ENCODE measurements at places on chromosomes 3 and 15.

DNA sequence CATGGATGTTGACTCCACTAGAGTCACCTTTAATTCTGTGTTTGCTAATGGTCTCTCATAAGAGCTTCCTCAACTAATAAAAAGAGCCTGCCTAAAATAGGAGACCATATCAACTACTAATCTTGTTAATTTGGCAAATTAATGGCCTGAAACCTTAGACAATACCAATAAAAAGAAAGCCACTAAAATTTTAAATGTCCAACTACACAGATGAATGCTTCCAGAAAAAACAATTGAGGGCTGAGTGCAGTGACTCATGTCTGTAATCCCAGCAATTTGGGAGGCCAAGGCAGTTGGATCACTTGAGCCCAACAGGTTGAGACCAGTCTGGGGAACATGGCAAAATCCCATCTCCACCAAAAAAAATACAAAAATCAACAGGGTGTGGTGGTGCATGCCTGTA, 230.9 kb downstream of the NSUN3 start:
- DNase-seq: no peak

DNA sequence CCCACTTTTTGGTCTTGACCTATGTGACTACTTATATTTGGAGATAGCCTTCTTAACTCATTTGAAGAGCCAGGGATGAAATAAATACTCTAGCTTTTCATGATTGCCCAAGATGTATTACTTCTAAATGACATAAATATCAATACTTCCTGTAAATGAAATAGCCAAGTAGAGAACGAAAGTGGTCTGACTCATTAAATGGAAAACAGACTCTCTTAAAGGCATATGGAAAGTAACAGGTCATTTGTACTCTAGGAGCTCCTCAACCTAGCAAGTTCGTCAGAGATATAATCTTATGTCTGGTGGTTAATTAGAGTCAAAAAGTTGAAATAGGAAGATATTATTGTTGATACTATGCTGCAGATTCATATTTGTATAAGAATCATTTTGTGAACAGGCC, 1105.4 kb downstream of the TUSC7 start:
- no peak for DNase-seq

- DNase-seq: no peak
These were observed 81.1 kb upstream of the MYZAP start for GRCh38 chr15:57510647-57511046.

DNA sequence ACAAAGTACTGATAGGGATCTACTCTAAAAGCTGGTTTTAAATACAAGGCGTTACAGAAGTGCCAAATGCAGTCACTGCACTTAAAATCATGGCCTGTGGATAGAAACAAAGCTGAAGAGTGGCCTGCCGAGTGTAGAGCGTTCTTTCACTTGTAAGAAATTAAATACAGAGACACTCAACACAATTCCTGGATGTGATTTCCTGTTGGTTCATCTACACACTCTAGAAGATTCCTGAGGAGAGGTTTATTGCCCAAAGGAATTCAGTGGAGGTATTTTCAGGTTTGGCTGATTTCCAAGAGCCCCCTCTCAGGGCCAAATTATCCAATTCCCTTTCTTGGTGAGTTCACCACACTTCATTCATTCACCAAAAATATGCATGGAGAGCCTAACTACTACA, 200.3 kb upstream of the IL12A start:
- DNase-seq: no peak
